ENCODE measurements at places on chromosomes 2 and 18.
A peak's percentile ranks its signal among the peaks of the same experiment; 100 is the strongest.

DNA sequence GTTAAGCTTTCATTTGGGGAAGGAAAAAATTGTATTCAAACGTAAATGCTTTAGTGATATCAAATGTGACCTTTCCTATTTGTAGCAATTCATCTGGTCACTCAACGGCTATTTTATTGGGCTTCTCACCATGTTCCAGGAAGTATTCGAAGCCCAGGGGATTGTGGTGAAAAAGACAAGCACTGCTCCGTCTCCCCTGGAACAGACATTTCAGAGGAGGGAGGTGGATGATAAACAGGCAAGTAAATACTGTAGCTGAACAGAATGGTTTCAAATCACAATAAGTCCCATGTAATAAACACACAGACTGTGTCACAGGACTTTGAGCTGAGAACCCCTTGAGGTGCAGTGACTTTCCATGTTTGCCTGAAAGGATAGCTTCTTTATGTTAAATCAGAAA is 464.7 kb upstream of the HNRNPA3 start:
- DNase-seq, result no peak

DNA sequence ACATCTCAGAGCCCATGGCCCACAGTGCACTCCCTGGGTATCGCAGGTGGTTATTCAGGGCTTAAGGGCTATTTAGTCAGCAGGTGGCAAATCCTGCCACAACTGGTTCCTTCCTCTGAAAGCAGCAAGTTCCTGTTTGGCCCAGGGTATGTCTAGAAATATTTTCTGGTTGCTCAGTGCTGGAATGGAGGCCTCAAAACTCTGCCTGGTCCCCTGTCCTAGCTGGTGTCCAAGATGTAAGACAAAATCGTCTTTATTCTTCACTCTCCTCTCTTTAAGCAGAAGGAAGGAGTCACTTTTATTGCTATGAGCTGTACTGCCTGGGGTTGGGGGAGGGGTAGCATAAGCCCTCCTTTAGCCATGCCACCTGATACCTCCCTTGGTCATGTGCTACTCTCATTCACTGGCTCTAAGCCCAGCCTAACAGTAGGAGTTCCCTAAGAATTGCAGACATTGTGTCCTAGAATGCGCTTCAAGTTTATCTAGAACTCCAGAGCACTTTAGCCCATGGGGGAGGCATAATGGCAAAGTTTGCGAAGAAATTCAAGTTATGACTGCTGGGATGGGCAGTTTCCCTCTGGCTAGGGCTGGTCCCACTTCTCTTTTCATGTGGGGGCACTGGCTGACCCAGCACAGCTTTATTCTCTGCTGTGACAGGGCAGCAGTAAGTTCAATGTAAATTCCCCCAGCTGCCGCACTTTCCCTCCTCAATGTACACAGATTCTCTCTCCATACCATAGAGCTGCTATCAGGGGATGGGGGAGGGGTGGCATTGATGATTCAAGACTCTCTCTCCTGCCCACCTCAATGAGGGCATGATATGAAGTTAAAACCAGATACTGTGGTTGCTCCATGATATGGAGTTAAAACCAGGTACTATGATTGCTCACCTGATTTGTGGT is 27.1 kb upstream of the CWC22 start:
- no peak for DNase-seq

- no peak for DNase-seq
These were observed 84.0 kb downstream of the LIPG start for GRCh38 chr18:49645841-49646351.

GRCh38 chr2:174846941-174847938 is 83.0 kb upstream of the CHRNA1 start:
- DNase-seq, result no peak

DNA sequence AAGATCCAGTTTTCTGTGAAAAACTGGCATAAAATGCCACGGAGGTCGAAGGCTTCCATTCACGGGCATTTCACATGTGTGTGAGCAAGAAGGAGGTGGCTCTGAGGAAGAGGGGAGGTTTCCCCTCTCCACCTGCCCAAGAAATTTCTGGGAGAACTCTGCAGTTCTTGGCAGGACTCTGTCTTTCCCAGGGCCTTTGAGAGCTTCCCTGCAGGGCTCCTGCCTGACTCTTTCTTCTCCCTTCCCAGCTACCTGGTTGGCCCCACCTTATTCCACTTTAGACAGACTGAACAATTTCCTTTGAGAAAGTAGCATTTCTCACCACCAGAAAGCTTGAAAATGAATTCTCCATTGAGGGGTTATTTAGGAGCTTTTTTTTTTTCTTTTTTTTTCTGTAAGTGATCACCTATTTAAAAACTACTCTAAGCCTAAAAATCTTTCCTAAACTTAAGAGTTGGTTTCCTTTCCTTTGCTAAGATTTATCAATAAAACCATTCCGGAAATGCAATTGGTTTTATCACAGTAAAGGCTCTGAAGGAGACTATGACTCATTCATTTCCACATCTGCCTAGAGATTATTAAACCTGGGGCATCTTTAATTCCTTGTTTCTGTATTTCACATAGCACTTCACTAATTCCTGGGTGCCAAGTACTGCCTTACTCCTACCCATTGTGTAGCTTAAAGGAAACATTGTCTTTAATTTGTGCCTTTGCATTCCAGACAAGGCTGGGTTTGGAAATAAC is 59.3 kb downstream of the UNC80 start:
- no peak for DNase-seq

- no peak for DNase-seq
These were observed 14.6 kb upstream of the RIT2 start for GRCh38 chr18:43129946-43130524.

DNA sequence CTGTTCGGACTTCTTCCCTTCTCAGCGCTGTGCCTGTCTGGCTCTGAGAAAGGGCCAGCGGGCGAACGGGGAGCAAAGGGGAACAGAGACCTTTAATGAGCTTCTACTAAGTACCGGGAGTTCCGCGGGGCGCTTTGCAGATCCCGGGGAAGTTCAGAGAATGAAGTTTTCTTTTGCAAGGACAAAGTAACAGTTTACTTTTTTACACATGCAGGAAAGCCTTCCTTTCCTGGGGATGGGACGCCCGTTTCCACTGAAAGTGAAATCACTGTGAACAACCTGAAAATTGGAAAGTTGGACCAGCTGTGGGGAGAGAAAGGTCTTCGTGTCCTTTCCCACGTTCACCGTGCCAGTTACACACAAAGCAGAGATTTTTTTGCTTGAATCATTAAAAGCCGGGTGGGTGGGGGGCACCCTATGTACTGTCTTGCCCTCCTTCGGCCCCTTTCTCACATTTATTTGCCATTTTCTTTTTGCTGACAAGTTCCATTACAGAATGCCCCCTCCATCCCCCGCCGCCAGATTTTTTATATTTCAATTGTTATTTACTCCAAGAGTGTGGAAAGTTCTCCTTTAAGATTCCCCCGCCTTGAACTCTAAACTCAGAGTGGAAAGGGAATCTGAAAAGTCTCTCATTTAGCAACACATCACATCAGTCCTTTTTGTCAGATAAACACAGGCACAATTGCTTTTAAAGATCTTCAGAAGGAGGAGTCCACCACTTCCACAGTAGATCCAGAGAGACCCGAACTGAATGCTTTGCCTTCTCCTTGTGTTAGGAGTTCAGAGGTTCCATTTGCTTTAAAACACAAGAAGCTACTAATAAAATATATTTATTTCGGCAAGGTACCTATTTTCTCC is 1.1 kb upstream of the FN1 start:
- DNase-seq, result peak; percentile 4

DNA sequence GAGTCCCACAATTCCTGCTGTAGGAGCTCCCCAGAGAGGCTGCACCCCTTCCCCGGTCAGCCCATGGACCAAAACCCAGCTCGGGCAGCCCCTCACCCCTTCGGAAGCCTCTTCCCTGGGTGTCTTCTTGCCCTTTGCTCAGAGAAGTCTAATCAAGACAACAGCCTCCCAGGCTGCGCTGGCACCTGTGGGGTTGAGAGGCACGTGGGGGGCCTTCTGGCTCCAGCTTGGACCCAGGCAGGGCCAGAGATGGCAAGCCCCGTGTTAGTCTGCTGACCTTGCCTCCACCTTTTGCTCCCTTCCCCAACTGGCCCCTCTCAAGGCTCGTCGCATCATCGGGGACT is 10.4 kb downstream of the SLC4A3 start:
- DNase-seq, result no peak

- no peak for DNase-seq
These were observed 564 bp downstream of the MPV17 start for GRCh38 chr2:27322301-27322765.

DNA sequence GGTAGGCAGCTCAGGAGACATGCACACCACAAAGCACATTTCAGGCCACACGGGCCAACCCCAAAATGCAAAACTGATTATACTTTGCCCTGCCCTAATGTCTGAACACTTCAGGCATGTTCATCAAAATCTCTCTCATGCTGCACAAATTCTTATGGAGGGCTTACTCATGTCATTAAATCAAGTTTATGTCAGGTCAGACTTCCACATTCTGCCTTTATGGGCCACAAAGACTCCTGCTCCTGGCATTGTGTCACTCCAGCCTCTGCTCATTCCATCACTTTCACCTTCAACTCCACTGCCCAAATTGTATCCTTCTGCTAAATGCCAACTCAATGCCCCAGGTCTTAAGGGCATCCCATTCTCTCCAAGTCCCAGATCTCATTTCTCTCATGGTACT is 9.2 kb downstream of the UXS1 start:
- no peak for DNase-seq

- DNase-seq, result no peak
These were observed 129.6 kb downstream of the PID1 start for GRCh38 chr2:229141424-229142025.

DNA sequence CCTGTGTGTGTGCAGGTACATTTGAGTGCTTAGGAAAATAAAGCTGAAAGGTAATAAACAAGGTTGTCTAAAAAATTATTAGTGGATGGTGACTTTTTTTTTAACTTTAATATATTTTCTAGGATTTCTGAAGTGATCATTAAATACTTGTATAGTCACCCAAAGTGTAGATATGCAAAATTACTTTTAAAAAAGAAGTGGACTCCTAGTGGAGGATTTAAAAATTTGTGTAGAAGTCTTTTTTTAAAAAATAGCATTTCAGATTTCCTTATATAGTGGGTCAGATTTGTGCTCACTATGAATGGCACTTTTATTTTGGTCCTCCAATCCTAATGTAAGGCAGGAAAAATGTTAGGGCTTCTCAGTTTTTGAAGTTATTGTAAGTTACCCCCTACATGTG is 3.9 kb downstream of the GORASP2 start:
- no peak for DNase-seq

DNA sequence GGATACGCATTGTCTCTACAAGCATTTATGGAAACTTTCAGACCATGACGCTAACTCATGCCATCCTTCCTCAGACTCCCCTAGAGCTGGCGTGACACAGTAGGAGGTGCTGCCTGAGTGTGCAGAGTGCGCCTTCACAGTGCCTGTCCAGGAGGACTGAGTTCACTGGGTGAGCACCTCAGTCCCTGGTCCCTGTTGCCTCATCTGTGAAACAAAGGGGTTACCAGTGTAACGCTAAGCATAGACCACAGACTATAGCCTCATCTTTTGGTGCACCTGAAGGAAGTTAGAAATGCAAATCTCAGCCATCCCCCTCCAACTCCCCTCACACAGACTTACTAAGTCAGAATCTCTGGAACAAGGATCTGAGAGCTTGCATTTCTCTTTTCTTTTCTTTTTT is 142.8 kb downstream of the TMEM17 start:
- DNase-seq, result no peak

- peak; percentile 17 for DNase-seq
These were observed at the start of gene ZNF385B for GRCh38 chr2:179861416-179862067. TSS of gene ZNF385B (minus strand) at chr2:179861612.

DNA sequence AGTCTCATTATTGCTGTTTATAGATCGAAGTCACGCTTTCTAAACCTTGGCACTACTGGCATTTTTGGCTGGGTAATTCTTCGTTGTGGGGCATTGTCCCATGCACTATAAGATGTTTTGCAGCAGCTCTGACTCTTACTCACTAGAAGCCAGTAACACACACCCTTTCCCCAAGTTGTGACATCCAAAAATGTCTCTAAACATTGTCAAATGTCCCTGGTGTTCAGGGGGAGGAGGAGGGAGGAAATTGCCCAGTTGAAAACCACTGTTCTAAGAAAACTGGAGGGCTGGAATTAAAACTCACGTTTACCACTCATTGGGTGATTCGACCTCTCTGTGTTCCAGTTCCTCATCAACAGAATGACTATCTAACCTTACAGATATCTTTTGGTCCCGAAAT is 115.7 kb upstream of the KLF7 start:
- no peak for DNase-seq

GRCh38 chr2:220147161-220148038 is 520.0 kb downstream of the SLC4A3 start:
- DNase-seq, result no peak

DNA sequence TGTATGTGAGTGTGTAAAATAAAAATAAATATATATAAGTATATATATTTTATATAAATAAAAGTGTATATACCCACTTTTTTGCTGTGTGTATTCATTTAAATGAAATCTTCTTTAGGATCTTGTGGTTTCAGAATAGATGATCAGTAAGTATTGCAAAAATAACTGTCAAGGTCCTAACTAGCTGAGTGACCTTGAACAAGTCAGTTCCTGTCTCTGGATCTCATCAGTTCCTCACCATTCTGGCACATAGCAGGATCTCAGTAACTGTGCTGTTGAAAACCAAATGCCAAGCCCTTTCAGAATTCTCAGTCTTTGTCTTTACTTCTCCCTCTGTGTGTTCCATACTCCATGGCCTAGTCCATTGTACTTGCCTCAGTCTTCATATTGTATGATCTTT is 115.3 kb upstream of the CXCR4 start:
- DNase-seq, result no peak

GRCh38 chr2:162233197-162233596 is 10.0 kb downstream of the FAP start:
- DNase-seq, result no peak

GRCh38 chr18:457521-458412 is 42.7 kb downstream of the COLEC12 start:
- DNase-seq, result no peak

GRCh38 chr2:11612553-11613215 is 57.3 kb downstream of the NTSR2 start:
- no peak for DNase-seq

DNA sequence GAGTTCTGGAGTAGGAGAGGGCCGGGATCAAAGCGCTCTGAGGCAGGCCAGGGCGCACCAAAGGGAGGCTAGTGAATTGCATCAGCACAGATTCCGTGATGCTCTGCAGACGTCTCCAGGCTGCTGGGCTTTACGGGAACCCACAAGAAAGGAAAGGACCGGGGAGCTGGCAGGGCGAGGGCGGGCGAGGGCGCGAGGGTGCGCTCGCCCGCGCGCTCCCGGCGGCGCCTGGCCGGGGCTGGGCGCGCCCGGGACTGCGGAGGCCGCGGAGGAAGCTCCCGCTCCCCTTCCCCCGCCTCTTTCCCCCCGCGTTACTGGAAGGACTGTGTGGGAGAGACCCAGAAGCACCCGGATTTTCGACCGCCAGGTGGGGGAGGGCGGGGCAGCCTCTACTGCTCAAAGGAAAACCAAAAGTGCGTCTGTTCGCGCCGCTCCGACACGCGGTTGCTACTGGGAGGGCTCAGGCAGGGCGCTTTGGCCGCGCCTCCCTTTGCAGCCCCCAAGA is 2.4 kb upstream of the FOSL2 start:
- peak; percentile 92 for DNase-seq

DNA sequence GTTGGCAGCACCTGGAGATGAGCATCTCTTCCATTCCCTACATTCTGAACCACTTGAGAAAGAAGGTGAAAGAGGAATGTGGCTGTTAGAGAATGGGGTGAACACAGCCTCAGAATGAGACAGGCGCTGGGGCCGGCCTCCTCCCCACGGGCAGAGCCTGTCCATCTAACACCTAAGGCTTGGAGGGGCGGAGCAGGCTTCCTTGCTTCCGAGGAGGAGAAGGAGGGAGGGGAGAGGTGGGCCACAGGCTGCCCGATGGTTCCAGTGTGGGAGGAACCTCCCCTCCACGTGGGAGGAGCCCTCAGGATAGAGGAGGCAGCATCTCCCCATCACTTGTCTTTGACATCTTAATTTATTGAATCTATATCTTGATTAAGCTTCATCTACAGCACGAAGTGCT is 68.6 kb downstream of the CIB4 start:
- no peak for DNase-seq
